ENCODE measurements at places on chromosomes 13 and 19. TPM values are rescaled to one million over a fixed set of nuclear protein-coding genes. Genes with fewer than 3 reads are reported as not detected.

The NCR1 gene
- 0.16 TPM for polyA plus RNA-seq

The ZNF808 gene
- polyA plus RNA-seq: 1.8 TPM

The C1QTNF9B gene
- 0.39 TPM for polyA plus RNA-seq

The POLD1 gene
- polyA plus RNA-seq: 13.5 TPM

The TEKTIP1 gene
- polyA plus RNA-seq: 0.84 TPM
